ENCODE measurements at places on chromosomes 5 and 9.

GRCh38 chr5:168481330-168481788 is 4.9 kb upstream of the RARS1 start:
- no peak overlapping the region for H3K27ac ChIP-seq
- peaks cover 4% of the 10 kb centered on the region for H3K4me1 ChIP-seq
- no peak for DNase-seq
- no peak overlapping the region for H3K4me3 ChIP-seq
- H3K36me3 ChIP-seq = peaks cover 2% of the 10 kb centered on the region

DNA sequence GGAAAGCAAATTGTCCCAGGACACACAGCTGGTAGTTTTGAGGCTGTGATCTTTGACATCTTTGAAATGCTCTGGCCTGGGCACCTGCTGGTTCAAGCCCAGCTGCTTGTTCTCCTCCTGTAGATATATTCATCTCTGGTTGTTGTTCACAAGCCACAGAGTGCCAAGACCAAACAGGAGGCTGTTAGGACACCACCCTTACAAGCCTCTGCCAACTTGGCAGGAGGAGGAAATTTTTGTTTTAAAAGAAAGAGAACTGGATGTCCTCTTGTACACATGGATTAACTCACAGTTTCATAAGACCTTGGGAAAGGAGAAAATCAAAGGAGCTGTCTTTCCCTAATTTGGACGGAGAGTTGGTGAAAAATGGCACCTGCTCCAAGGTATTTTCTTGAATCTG is 8.5 kb upstream of the ZFP62 start:
- no peak for DNase-seq
- H3K36me3 ChIP-seq = no peaks in the 10 kb centered on the region
- no peak overlapping the region for H3K4me3 ChIP-seq
- H3K4me1 ChIP-seq = peaks cover 24% of the 10 kb centered on the region

DNA sequence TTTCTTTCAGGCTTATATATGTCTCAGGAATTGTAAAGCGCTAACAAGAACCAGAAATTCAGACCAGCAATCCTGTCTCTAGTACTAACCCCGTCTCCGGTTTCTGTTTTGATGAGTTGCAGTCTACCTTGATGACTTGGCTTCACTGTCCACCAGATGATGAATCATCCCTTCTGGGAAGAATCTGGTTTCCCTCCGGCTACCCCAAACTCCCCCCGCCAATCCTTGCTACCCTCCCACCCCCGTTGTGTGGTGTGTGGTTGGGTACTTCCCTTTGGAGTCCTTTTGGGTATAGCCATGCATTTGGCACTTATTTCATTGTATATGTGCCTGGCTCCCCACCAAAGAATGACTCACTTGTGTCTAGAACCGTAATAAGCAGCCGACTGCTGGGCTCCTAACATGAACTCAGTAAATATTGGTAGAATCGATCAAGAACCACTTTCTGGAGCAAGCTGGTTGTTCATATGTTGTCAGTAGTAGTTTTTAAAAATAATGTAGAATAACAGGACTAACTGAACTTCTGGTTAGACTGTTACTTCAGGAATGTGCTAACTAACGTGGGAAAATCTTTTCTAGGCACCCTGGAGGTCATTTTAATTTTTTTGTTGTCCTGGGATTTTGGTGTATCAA is 8.3 kb upstream of the TGFBI start:
- H3K4me3 ChIP-seq = no peak overlapping the region
- H3K36me3 ChIP-seq = no peaks in the 10 kb centered on the region
- no peak overlapping the region for H3K27ac ChIP-seq
- DNase-seq = no peak
- peaks cover 13% of the 10 kb centered on the region for H3K27me3 ChIP-seq

DNA sequence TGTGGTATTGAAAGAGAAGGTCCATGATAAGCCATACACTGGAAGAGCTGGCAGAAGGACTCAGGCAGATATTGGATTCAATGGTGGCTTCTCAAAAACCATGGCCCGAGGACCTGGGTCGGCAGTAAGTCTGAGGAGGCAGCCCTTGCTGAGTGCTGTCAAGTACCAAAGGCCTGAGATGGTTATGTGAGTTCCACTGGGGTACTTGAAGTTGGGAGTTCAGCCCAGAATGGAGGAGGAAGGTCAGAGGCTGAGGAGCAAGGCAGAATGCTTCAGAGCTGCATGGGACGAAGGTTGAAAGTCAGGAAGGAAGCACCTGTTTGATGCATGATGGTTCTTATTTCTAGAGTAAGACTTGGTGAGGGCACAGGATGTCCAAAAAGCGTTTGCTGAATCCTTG is 194.9 kb downstream of the DIRAS2 start:
- H3K4me3 ChIP-seq = no peak overlapping the region
- no peaks in the 10 kb centered on the region for H3K36me3 ChIP-seq
- H3K27me3 ChIP-seq = peaks cover 7% of the 10 kb centered on the region

GRCh38 chr5:32147959-32148358 is 26.2 kb downstream of the GOLPH3 start:
- H3K27ac ChIP-seq = no peak overlapping the region
- no peak overlapping the region for H3K4me3 ChIP-seq
- no peak for DNase-seq

GRCh38 chr5:170985486-170985885 is 123.7 kb downstream of the RANBP17 start:
- H3K4me1 ChIP-seq = no peaks in the 10 kb centered on the region
- no peak overlapping the region for H3K27ac ChIP-seq

DNA sequence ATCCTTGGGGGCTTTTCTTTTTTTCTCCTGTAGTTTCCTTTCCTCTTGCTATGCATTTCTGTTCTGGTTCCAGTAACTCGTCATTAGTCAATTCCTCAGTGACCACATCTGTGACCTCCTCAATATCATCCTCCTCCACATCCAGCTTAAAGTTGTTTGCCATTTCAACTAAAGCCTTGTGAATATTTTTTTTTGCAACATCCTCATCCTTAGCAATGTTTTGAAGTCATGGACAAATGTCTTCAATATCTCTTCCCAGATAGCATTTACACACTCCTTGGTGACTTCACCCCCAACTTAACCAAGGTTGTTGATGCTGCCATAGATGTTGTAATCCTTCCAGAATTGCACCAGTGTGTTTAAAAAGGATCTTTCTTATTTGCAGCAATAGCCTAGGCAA is 14.7 kb upstream of the ADRB2 start:
- H3K36me3 ChIP-seq = no peaks in the 10 kb centered on the region
- no peaks in the 10 kb centered on the region for H3K27me3 ChIP-seq
- no peak overlapping the region for H3K4me3 ChIP-seq
- H3K27ac ChIP-seq = no peak overlapping the region
- H3K4me1 ChIP-seq = peaks cover 5% of the 10 kb centered on the region

- H3K4me3 ChIP-seq = no peak overlapping the region
- no peak for DNase-seq
- no peaks in the 10 kb centered on the region for H3K4me1 ChIP-seq
- H3K36me3 ChIP-seq = peaks cover 11% of the 10 kb centered on the region
Observed at GRCh38 chr9:6733831-6734230, 23.9 kb upstream of the KDM4C start.

DNA sequence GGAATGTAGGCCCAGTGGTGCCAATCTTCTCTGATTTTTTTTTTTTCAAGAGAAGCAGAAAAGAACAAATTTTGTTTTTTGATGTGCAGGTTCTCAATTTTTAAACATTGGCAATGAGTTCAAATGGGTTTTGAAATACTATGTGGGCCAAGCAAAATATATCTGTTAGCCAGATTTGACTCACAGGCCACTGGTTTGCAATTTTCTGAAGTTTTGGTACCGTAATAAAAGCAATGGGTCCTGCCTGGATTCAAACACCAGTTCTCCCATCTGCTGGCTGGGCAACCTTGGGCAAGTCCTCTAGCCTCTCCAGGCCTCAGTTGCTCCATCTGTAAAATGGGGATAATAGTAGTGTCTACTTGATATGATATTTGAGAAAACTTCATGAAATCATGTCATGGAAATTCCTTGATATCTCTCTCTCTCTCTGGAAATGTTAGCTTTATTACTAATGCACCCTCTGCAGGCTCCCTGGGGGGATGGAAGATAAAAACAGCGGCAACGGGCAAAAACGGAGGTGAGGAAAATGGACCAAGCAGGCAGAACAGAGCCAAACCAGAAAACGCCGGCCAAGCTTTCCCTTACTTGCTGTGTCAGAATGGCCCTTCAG is 63.4 kb downstream of the SMIM23 start:
- H3K36me3 ChIP-seq = no peaks in the 10 kb centered on the region
- H3K4me1 ChIP-seq = peaks cover 8% of the 10 kb centered on the region
- H3K27me3 ChIP-seq = no peaks in the 10 kb centered on the region
- DNase-seq = no peak
- H3K4me3 ChIP-seq = no peak overlapping the region

GRCh38 chr5:79512049-79512448 is 1.9 kb downstream of the HOMER1 start:
- no peak for DNase-seq
- H3K4me1 ChIP-seq = peaks cover 61% of the 10 kb centered on the region
- peak overlapping the region; percentile 94 for H3K4me3 ChIP-seq
- H3K27me3 ChIP-seq = no peaks in the 10 kb centered on the region

- no peak for DNase-seq
- peaks cover 3% of the 10 kb centered on the region for H3K36me3 ChIP-seq
- H3K4me1 ChIP-seq = no peaks in the 10 kb centered on the region
- no peak overlapping the region for H3K4me3 ChIP-seq
- no peak overlapping the region for H3K27ac ChIP-seq
Observed at GRCh38 chr5:120139039-120139438, 325.1 kb upstream of the PRR16 start.

GRCh38 chr5:159576902-159577301 is 246.6 kb upstream of the IL12B start:
- no peak for DNase-seq
- no peak overlapping the region for H3K4me3 ChIP-seq
- H3K27me3 ChIP-seq = no peaks in the 10 kb centered on the region
- H3K27ac ChIP-seq = no peak overlapping the region
- no peaks in the 10 kb centered on the region for H3K36me3 ChIP-seq

DNA sequence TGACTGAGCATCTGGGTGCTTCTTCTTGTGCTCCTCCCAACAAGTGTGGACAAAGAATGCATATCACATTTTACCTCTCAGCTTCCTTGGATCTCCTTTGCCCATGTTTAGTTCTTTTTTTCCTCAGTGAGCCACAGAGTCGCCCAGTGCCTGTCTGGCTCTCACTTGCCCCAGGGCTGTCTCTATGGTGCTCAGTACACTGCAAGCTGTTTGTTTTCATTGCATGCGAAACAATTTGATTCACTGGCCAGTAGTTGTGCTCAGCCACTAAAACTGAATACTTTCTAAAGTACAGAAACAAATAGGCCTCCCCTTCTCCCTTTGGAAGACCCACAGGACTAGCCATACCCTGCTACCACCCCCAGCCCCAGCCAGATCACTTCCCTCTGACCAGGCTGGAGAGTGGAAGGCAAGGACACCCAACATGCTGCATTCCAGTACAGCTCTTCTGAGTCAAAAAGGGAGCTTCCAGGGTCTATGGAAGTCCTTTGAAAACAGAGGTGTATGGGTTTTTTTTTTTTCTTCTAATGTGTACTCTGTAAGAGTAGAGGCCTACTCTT is 3.8 kb downstream of the LHFPL2 start:
- peak overlapping the region; percentile 28 for H3K27ac ChIP-seq
- peaks cover 9% of the 10 kb centered on the region for H3K36me3 ChIP-seq
- H3K4me1 ChIP-seq = peaks cover 57% of the 10 kb centered on the region
- DNase-seq = no peak

DNA sequence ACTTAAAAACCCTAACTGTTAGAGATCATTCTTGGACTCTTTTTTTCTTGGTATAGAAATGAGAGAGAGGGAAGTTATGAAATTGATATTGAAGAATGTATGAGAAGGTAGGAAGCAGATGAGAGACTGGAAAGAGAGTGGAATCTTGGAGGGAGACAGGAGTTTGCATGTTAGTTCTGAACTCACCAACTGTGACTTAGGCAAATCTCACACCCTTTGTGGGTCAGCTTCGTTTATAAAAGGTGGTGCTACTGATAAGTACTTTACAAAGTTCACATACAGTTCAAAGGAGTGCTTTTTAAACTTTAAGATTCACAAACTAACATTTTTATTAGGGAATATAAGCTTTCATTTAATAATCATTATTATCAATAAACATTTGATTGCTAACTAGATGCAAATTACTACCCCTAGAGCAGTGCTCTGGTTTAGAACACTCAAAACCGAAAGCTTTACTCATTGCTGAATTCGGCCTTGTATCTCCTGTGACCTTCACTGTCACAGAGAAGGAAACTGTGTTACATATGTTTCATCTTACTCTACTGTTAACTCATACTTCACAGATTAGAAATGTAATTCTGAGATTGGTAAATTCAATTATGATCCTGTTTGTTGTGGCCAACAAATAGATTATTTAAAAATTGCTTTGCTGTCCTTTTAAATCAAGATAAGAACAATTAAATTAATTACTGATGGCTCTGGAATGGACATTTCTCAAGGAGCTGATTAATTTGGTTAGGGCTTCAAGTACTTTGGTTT is 143.2 kb downstream of the RMI1 start:
- DNase-seq = no peak
- H3K36me3 ChIP-seq = no peaks in the 10 kb centered on the region
- H3K4me3 ChIP-seq = no peak overlapping the region
- no peaks in the 10 kb centered on the region for H3K27me3 ChIP-seq
